ENCODE measurements at places on chromosomes 2 and 18.

DNA sequence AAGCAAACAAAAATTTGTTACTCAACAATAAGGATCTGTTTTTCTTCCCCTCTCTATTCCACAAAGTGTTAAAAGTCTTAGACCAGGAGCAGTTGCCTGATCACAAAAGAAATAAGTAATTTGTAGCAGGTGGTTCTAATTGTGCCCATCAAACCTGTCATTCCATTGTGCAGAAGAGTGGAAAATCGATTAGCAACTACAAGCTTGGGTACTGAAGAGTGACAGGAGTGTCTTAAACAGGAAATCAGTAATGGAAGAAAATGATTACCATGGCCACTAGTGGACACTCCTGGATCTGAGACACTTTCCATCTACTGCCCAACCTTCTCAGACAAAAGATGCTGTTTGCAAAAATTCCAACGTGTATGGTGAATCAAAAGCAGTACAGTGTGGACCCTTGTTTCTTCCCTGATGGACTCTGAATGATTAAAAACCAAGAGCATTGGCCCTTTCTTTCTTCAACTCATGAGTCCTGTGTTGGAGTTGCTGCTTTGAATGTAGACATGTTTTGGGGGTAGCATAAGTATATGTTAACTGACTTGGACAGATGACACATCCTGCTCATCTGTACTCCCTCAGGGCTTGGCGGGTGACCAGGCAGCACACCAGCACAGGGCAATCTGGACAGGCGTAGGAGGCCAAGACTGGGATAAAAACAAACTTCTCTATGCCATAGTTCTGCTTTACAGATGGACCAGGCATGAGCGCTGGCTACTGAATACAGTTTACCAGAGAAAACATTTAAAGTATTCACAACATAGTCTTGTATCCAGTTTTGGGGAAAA lies 51.9 kb downstream of the PLA2R1 start:
- no peak for DNase-seq

GRCh38 chr18:8707556-8708300 lies 2.4 kb downstream of the MTCL1 start:
- DNase-seq = no peak

- no peak for DNase-seq
These were observed 49.7 kb upstream of the RASGRP3 start for GRCh38 chr2:33426666-33427231.

DNA sequence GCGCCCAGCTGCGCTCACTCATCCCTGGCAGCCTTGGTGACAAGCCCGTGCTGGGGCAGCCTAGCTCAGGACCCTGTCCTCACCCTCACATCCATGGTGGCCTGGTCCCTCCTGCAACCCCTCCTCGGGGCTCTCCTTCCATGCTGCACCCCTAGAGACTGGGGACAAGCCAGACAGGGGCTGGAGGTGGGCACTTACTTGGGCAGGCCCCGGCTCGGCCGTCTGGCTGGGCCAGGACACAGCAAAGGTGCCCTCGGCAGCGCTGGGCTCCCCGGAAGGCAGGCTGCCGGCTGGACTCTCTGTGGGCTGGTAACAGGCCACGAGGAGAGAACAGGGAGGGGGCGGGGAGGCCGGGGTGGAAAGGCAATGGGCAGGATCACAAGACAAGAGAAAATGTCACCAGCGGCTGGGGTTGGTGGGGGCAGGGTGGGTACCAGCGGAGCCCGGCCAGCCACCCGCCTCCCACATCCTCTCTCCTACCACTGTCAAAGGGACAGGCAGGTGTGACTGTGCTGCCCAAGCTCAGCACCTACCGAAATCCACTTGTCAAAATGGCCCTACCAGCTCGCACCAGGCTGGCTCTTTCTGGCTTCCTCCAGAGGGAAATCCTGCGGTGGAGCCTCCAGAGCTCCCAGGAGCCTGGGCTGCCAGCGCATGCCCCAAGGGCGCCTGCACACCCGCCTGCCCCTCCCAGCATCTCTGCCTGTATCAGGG lies 54.7 kb downstream of the BIN1 start:
- DNase-seq = no peak

DNA sequence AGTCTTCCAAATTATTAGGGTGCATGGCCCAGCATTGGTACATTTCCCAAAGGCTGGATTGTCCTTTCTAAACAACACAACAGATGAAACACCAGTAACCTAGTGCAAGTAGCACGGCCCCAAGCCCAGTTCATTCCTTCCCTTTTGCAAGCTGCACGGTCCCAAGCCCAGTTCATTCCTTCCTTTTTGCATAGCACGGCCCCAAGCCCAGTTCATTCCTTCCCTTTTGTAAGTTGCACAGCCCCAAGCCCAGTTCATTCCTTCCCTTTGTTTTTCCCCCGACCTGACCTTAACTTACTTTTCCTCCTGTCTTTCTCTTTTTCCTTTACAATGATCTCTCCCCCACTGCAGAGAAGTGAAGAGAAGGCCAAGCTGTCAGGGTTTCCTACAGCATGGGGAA lies 60.9 kb downstream of the C18orf63 start:
- no peak for DNase-seq

- no peak for DNase-seq
These were observed 51.4 kb downstream of the SLC38A11 start for GRCh38 chr2:164903951-164904350.

- no peak for DNase-seq
These were observed 26.5 kb upstream of the EML4 start for GRCh38 chr2:42142547-42143184.

- DNase-seq = no peak
These were observed 26.2 kb upstream of the RND3 start for GRCh38 chr2:150513647-150514046.

- no peak for DNase-seq
These were observed 184.5 kb downstream of the TCF4 start for GRCh38 chr18:55403421-55403949.

GRCh38 chr2:113111823-113112287 lies 15.5 kb upstream of the IL1RN start:
- no peak for DNase-seq

- no peak for DNase-seq
These were observed 18.7 kb downstream of the CFAP65 start for GRCh38 chr2:219022616-219023015.

- no peak for DNase-seq
These were observed 201.2 kb upstream of the PARD3B start for GRCh38 chr2:204344119-204344518.

- DNase-seq = no peak
These were observed 40.3 kb downstream of the DAPL1 start for GRCh38 chr2:158835431-158835830.

DNA sequence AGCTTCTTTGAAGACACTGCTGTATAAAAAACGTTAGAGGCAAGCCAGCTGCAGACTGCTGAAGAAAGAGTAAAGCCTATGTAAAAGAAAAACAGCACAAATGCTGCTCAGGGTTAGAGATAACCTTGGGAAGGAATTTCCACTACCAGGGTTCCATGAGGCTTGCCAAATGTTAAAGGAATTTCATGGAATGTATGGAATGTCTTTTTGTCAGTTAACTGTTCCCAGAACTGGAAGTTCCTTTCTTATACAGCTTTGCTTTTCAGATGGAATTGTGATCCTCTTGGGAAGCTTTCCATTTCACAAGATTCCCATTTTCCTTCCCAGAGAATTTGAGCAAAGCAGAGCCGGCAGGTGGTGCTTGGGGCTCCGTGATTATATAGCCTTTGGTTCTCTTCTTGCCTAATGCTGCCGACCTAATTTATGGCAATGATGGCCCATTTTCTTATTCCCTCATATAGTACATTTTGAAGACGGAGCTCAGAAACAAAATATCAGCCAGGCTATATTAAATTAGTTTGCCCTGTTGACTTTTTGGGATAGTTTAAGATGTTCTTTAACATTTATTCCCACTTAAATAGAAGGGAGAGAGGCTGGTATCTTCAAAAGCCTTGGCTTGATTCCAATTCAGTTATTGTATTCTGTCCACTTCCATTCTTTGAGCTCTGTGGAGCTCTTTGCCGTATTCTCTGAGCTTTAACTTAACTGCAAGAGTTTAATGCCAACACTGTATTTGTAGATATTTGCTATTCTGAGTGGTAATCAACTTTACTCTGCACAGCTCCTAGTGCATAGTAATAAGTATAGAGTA lies 162.3 kb downstream of the PHLPP1 start:
- no peak for DNase-seq

- no peak for DNase-seq
These were observed 93.8 kb upstream of the ZBTB14 start for GRCh38 chr18:5389356-5389755.

DNA sequence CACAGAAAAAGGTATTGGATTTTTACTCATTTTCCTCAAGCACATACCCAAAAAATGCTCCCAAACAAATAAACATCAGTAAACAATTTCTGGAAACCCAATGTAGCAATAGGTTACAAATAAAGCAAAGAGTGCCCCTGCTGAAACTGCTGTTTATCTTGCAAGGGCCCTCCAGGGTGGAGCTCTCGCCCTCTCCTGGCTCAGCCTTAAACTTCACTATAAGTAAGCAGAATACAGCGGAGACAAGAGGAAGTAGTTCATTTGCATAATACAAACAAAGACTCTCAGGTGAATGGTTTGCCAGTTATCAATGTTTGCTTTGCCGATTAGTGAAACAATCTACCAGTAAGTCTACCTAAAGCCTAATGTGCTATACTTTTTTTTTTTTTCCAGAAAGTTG lies 437.6 kb downstream of the DLGAP1 start:
- no peak for DNase-seq

DNA sequence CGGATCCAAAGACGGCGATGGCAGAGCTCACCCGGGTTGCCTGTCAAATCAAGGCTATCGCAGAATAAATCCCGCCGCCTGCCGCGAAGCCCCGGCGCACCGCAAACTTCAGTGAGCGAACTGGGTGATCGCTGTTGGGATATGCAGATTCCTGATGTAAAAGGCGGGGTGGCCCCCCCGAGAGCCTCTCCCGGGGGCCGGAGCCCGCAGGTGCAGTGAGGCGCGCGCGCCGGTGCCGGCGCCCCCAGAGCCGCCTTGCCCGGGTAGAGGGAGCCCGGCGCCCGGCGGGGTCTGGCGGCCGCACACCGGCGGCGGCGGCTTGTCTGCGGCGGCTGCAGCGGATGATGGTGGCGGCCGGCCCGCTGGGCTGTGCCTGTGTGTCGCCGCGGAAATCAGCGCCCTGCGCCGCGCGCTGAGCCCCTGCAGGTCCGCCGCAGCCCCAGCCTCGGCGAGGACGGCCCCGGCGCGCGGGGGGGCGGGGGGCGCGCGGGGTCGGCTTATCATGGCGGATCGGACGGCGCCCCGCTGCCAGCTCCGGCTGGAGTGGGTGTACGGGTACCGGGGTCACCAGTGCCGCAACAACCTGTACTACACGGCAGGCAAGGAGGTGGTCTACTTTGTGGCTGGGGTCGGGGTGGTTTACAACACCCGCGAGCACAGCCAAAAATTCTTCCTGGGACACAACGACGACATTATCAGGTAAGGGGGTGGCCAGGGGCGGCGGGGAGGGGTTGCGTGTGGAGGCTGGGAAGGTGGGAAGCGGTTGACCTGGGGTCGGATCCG lies 1.3 kb downstream of the EML6 start:
- peak; percentile 28 for DNase-seq

DNA sequence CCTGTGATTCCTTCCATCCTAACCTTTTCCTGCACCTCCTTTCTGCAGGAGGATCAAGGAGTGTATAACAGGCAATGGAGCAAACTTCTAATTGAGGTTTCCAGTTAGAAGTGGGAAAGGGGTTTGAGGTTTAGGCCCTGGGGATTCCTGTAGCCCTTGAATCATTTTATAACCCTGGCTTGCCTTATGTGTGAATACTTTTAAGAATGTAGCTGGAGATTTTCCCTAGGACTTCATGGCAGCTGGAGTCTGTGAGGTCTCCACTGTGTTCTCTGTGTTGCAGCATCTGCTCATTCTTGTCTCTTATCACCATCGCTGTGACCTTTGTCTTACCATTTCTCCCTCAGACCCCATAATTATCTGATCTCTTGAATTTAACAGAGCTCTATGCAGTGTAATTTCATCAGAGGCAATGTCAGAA lies 370.2 kb upstream of the SLC14A2 start:
- DNase-seq = no peak

DNA sequence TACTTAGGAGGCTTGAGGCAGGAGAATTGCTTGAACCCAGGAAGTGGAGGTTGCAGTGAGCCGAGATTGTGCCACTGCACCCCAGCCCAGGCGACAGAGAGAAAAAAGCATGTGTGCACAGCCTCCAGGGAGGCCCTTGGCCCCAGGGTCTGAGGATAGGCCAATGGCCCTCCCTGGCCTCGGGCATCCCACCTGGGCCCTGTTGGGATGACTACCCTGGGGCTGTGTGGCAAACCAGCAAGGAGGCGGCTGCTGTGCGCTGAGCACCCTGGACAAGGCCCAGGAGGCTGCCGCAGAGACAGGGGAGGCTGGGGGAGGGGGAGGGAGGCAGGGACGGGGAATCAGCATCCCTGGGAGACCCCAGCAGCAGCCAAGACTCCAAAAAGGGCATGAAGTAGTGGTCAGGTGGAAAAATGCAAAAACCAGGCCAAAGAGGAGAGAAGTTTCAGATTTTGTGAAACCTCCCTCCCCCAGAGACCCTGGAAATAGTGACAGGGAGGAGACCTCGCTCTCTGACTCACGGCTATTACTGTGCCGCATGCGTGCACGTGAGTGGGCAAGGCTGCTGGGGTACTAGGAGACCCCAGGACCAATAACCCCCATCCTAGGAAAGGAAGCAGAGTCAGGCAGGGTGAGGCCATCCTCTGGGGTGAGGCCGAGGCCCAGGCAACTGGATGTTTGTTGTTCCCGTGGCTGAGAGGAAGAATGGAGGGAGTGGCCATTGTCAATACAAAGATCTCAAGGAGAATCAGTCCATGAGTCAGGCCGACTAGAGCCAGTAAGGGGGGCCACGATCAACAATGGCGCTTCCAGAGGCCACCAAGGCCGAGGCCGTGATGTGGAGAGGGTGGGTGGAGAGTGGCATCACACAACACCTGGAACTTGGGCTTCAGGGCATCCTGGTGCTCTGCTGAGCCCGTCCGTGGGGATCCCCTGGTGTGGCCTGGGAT lies 16.0 kb upstream of the B3GNT7 start:
- DNase-seq = no peak

DNA sequence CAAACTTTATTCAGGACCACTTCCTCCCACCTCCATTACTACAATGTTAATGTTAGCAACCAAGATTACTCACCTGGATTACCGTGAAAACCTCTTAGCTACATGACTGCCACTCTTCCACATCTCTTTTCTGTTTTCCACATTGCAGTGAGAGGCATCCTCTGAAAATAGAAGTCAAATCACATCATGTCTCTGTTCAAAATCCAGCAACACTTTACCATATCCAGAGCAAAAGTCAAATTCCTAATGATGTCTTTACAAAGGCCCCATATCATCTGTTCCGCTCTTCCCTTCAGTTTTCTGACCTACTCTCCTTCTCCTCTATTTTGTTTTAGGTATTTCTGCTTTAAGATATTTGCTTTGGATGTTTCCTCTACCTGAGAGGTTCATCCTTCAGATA lies 37.5 kb upstream of the DSG1 start:
- no peak for DNase-seq

- no peak for DNase-seq
These were observed 213.5 kb downstream of the KIAA1328 start for GRCh38 chr18:37042381-37042780.

GRCh38 chr2:137981112-137981656 lies 16.9 kb downstream of the HNMT start:
- no peak for DNase-seq

- no peak for DNase-seq
These were observed 500.2 kb upstream of the TNP1 start for GRCh38 chr2:217360111-217360510.

All from activated naive CD4-positive, alpha-beta T cell treated with anti-CD3 and anti-CD28 coated beads, Interleukin-2, amount 50 U/mL, for 16 hours (primary cell).